Pancreas (tissue), 10 donors: ENCODE measurements at places on chromosomes 4 and X. TPM values are rescaled to one million over a fixed set of nuclear protein-coding genes. Genes with fewer than 3 reads are reported as not detected.

The ARMCX4 gene
- total RNA-seq = 8.1 TPM

The GC gene
- 92.9 TPM for total RNA-seq

DNA sequence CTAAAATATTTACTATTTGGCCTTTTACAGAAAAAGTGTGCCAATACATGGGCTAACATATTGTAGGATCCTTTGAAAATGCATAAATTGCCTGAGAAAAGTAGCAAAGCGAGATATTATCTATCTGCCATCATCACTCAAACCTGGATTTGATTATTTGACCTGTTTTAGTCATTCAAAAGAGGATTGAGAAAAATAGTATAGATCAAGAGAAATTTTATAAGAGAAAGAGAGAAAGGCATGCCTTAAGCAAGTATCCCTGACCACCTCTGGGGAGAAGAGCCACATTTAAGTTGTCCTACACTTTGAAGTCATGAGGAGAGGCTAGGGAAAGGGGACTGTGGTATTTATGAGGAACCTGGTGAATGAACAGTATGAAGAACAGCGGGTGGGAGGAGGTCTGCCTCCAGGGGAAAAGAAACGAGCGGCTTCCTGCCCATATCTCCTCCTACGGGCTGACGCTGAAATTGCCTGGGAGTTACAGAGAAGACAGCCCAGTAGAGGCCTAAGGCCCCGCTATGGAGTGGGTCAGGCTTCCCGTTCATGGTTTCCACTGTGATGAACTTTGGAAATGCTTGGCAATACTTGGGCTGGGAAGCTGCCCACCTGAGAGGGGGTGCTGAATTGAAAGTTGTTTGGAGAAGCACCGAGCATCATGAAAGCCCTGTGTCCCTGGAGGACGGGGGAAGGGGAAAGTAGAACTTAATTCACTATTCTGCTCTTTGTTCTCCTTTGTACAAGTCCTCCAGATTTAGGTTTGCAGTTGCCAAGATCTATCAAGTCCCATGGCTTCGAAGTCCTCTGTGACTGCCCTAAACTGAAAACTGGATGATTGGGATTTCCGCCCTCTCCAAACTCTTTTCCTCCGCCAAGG, 106.9 kb upstream of the ACSL4 start:
- H3K27me3 ChIP-seq = peaks cover 6% of the 10 kb centered on the region
- no peak for DNase-seq
- no peaks in the 10 kb centered on the region for H3K4me1 ChIP-seq
- no peaks in the 10 kb centered on the region for H3K36me3 ChIP-seq

DNA sequence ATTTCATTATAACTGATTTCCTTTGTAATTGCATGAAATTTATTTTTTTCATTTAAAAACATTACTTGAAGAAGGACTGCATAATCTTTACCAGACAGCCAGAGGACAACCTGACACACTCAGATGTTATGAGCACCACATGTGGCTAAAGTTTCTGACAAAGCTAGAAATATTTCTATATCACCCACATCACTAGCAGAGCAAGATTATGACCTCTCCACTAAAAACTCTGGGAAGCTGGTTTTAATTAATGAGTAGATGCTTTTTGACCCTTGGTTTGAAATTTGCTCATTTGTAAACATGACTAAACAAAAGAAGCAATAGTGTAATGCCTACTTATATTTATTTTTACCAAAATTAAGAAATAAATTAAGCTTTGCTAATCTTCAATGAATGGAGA, 661.5 kb upstream of the EPHA5 start:
- DNase-seq = no peak
- no peaks in the 10 kb centered on the region for H3K27me3 ChIP-seq
- H3K36me3 ChIP-seq = no peaks in the 10 kb centered on the region
- no peak overlapping the region for H3K27ac ChIP-seq
- H3K4me1 ChIP-seq = no peaks in the 10 kb centered on the region

GRCh38 chrX:48769230-48769629, 7.7 kb downstream of the GLOD5 start:
- H3K27ac ChIP-seq = no peak overlapping the region
- H3K4me1 ChIP-seq = no peaks in the 10 kb centered on the region
- DNase-seq = no peak
- H3K27me3 ChIP-seq = peaks cover 4% of the 10 kb centered on the region

GRCh38 chr4:718460-718859, 12.8 kb downstream of the PCGF3 start:
- H3K27me3 ChIP-seq = no peaks in the 10 kb centered on the region
- no peak overlapping the region for H3K4me3 ChIP-seq
- H3K36me3 ChIP-seq = no peaks in the 10 kb centered on the region
- no peak overlapping the region for H3K27ac ChIP-seq
